ENCODE measurements at places on chromosomes 13 and 19. TPM values are rescaled to one million over a fixed set of nuclear protein-coding genes. Genes with fewer than 3 reads are reported as not detected.
A peak's percentile ranks its signal among the peaks of the same experiment; 100 is the strongest.

DNA sequence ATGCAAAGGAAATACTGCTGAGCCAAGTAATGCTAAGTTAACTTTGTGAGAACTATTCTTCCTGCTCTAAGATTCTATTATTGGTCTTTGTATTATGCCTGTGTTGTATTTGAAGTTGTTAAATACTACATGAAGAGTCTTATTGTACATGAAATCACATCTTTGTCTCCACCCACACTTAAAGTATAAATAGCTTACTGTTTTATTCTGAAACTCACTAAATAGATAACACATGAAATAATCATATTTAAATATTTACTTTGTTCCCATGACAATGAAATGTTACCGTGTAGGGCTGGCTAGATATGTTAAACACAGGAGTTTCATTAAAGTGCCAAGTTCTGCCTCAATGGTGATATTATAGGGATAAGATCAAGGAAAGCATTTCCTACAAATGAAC lies 562.1 kb upstream of the ATXN8OS start:
- no peak overlapping the region for H3K27ac ChIP-seq
- DNase-seq = no peak
- H3K4me1 ChIP-seq = no peaks in the 10 kb centered on the region
- H3K4me3 ChIP-seq = no peak overlapping the region
- no peaks in the 10 kb centered on the region for H3K27me3 ChIP-seq

DNA sequence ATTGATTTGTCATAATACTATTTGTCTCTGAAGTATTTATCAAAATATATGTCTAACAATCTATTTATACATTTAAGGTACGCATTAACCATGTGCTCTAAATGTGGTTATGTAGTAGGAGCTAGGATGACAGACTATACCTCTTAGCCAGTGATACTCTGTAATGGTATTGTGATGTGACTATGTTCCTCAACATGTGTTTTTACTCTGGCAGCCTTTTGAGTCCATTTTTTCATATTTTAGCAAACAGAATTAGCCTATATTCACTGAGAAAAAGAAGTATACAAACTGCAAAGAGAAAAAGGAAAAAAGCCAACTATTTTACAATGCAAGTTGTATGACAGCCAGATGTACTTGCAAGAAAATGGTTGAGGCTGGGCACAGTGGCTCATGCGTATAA lies 26.7 kb downstream of the MAB21L1 start:
- no peak overlapping the region for H3K27ac ChIP-seq
- DNase-seq = no peak
- no peaks in the 10 kb centered on the region for H3K36me3 ChIP-seq
- H3K4me1 ChIP-seq = no peaks in the 10 kb centered on the region
- H3K27me3 ChIP-seq = no peaks in the 10 kb centered on the region

GRCh38 chr13:111969551-111970135 lies 97.3 kb upstream of the SOX1 start:
- H3K36me3 ChIP-seq = no peaks in the 10 kb centered on the region
- H3K4me1 ChIP-seq = no peaks in the 10 kb centered on the region
- H3K27me3 ChIP-seq = no peaks in the 10 kb centered on the region
- H3K27ac ChIP-seq = no peak overlapping the region
- H3K4me3 ChIP-seq = no peak overlapping the region

DNA sequence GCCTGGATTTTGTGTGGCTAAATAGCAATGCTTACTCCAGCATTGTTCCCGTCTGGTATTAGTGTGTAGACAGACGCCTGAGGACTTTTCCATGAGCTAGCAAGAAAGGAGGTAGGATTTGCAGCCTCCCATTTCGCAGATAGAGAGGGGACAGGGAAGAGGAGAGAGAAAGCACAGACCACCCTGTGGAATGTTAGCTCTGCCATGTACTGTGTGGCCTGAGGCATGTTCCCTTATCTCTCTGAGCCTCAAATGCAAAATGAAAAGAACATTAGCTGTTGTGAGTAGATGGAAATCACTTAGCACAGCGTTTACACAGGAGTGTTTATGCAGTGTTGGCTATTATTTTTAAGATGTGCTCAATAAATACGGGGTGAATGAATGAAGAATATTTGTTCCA lies 45.5 kb downstream of the OLFM4 start:
- H3K27me3 ChIP-seq = no peaks in the 10 kb centered on the region
- H3K27ac ChIP-seq = no peak overlapping the region
- no peak for DNase-seq
- H3K4me1 ChIP-seq = no peaks in the 10 kb centered on the region

GRCh38 chr13:51419001-51419636 lies 33.7 kb downstream of the INTS6 start:
- H3K36me3 ChIP-seq = no peaks in the 10 kb centered on the region
- H3K4me1 ChIP-seq = no peaks in the 10 kb centered on the region
- no peaks in the 10 kb centered on the region for H3K27me3 ChIP-seq
- no peak overlapping the region for H3K27ac ChIP-seq
- DNase-seq = no peak

DNA sequence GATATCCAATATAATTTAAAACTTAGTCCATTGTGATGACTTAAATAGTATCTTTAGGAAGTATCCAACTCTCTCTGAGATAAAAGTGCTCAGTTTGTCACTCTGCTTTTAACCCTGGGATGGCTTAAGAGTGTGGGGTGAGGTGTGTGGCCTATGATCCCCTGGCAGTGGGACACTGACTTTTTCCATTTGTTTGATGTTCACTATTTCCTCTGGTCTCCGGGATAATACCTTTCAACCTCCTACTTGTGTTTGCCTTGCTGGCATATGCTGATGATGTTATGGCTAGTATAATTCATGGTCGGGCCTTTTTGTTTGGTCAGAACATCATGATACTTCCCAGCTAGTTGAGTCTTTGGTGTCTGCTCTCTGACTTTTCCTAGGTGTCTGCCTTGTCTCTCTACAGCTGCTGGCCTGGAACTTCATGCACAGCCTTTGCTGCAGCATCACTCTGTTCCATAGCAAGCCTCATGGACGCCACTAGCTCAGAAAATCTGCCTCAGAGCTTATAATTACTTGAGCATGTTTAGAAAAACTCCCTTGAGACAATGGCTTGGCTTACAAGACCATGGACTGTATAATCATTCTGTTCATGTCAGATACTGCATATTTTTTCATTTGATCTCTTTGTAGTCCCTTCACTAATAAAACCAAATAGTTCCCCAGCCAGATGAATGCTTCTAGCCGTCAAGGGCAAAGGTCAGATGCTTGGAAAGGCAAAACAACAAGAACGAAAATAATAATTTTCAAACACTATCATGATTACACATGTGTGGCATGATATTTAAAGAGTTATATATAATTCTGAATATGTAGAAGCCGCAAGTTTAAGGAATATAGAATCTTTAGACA lies 75.2 kb downstream of the WDFY2 start:
- no peaks in the 10 kb centered on the region for H3K27me3 ChIP-seq
- H3K27ac ChIP-seq = no peak overlapping the region
- H3K4me1 ChIP-seq = no peaks in the 10 kb centered on the region

Gene CKM
- not detected for total RNA-seq

Gene PRR20D
- not detected for total RNA-seq

- DNase-seq = no peak
- H3K36me3 ChIP-seq = no peaks in the 10 kb centered on the region
- no peaks in the 10 kb centered on the region for H3K4me1 ChIP-seq
- no peaks in the 10 kb centered on the region for H3K27me3 ChIP-seq
Observed at GRCh38 chr13:28576067-28576466, 81.1 kb upstream of the FLT1 start.

Gene PRODH2
- not detected for total RNA-seq

DNA sequence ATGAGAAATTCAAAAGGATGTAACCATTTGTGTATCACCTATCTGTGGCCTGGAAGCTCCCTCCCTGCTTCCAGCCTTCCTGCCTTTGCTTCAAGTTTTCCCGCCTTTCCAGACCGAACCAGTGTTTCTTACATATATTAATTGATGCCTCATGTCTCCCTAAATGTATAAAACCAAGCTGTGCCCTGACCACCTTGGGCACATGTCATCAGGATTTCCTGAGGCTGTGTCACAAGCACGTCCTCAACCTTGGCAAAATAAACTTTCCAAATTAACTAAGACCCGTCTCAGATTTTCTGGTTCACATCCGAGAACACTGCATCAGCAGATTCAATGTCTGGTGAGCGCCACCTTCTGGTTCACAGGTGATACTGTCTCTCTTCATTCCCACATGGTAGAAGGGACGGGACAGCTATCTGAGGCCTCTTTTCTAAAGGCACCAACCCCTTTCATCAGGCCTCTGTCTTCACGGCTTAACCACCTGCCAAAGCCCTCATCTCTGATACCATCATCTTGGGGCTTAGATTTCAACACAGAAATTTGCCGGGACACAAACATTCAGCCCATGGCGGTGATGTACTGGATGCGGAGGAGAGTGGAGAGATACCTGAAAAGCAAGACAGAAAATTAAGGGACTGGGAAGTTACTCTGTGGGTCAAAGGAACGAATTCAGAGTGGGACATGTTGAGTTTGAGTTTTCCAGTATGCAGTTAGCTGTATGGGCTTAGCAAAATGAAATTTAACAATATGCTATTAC lies 58.7 kb upstream of the PABPC3 start:
- no peak for DNase-seq
- H3K4me1 ChIP-seq = no peaks in the 10 kb centered on the region
- no peak overlapping the region for H3K4me3 ChIP-seq
- H3K27me3 ChIP-seq = no peaks in the 10 kb centered on the region
- H3K36me3 ChIP-seq = no peaks in the 10 kb centered on the region
- H3K27ac ChIP-seq = no peak overlapping the region

- no peaks in the 10 kb centered on the region for H3K36me3 ChIP-seq
- DNase-seq = peak; percentile 85
- no peak overlapping the region for H3K4me3 ChIP-seq
- H3K4me1 ChIP-seq = peaks cover 2% of the 10 kb centered on the region
Observed at GRCh38 chr19:16566161-16566560, 6.1 kb downstream of the SLC35E1 start.

Gene MISP3
- 32.2 TPM for total RNA-seq

DNA sequence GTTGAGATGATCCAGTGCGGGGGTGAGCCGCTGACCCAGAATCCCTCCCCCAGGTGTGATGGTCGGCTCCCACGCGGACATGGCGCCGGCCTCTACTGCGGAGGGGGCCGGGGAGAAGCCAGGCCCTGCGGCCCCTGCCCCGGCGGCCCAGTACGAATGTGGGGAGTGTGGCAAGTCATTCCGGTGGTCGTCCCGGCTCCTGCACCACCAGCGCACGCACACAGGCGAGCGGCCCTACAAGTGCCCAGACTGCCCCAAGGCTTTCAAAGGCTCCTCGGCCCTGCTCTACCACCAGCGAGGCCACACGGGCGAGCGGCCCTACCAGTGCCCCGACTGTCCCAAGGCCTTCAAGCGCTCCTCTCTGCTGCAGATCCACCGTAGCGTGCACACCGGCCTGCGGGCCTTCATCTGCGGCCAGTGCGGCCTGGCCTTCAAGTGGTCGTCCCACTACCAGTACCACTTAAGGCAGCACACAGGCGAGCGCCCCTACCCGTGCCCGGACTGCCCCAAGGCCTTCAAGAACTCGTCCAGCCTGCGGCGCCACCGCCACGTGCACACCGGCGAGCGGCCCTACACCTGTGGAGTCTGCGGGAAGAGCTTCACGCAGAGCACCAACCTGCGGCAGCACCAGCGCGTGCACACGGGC lies 3.7 kb upstream of the NAT14 start:
- H3K4me3 ChIP-seq = no peak overlapping the region
- H3K27ac ChIP-seq = no peak overlapping the region
- H3K36me3 ChIP-seq = no peaks in the 10 kb centered on the region
- H3K27me3 ChIP-seq = no peaks in the 10 kb centered on the region
